ENCODE measurements at places on chromosomes 1 and 21.

GRCh38 chr1:236425031-236425663, 31.1 kb downstream of the EDARADD start:
- peak; percentile 23 for DNase-seq

- DNase-seq = no peak
Measured at GRCh38 chr1:201028461-201028889, 5.0 kb upstream of the KIF21B start.

- no peak for DNase-seq
Measured at GRCh38 chr1:114122941-114123618, 30.6 kb downstream of the SYT6 start.

GRCh38 chr1:114081437-114082303, 72.0 kb downstream of the SYT6 start:
- no peak for DNase-seq

- no peak for DNase-seq
Measured at GRCh38 chr1:4476394-4476793, 178.0 kb upstream of the AJAP1 start.

GRCh38 chr1:77370583-77371306, 88.9 kb downstream of the AK5 start:
- DNase-seq = no peak

GRCh38 chr1:247448107-247448791, 9.7 kb downstream of the OR2B11 start:
- no peak for DNase-seq

Data from activated CD8-positive, alpha-beta memory T cell treated with anti-CD3 and anti-CD28 coated beads for 48 hours (primary cell).